ENCODE measurements at places on chromosomes 12 and 14. TPM values are rescaled to one million over a fixed set of nuclear protein-coding genes. Genes with fewer than 3 reads are reported as not detected.

- no peak for DNase-seq
Measured at GRCh38 chr14:71536927-71537772, 395.1 kb upstream of the RGS6 start.

- DNase-seq: peak; percentile 71
Measured at GRCh38 chr12:116426391-116427136, 132.6 kb upstream of the MAP1LC3B2 start.

GRCh38 chr12:97940629-97941028 is 478.0 kb downstream of the RMST start:
- no peak for DNase-seq

- no peak for DNase-seq
Measured at GRCh38 chr14:60495946-60496345, 10.1 kb upstream of the C14orf39 start.

The OR10P1 gene
- 1.3 TPM for total RNA-seq

- DNase-seq: no peak
Measured at GRCh38 chr12:1799882-1800400, 20.4 kb upstream of the LRTM2 start.

GRCh38 chr14:102781063-102781462 is 3.8 kb downstream of the TRAF3 start:
- DNase-seq: no peak

The OTX2 gene
- total RNA-seq: not detected

Data from right cardiac atrium (tissue), 5 donors.